ENCODE measurements at places on chromosomes 1 and 21. TPM values are rescaled to one million over a fixed set of nuclear protein-coding genes. Genes with fewer than 3 reads are reported as not detected.

DNA sequence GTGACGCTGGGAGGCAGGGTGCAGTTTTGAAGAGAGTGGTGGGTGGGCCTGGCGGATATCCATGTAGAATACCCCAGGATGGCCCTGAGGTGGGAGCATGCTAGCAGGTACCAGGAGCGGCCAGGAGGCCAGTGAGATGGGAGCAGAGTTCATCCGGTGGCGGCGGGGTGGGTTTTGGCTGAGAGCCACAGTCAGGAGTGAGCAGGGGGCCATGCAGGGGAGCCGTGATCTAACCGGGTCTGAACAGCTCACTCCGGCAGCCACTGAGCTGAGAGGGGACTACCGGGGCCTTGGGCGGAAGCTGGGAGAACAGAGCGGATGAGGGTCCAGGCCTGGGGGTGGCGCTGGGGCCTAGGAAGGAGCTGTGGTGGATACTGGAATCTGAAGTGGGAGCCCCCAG, 47.6 kb upstream of the LRP8 start:
- DNase-seq: no peak

GRCh38 chr1:15687446-15687845, 3.3 kb downstream of the PLEKHM2 start:
- DNase-seq: no peak

GRCh38 chr1:244187310-244187709, 136.2 kb downstream of the ZBTB18 start:
- no peak for DNase-seq

DNA sequence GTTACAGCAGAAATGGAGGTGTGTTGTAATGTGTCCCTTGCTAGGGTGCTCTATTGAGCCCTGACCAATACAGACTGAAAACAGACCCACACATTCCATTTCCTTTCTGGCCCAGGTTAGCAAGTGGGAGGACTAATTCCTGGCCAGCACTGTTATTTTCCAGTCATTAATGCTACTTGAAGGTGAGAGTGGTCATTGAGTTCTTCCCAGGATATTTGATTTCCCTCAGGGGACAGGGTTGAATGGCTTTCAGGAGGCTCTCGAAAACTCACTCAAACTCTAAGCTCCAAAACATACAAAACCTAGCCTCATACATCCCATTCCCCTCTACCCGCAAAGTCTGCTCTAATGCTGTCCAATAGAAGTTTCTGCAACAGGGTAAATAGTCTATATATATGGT, 6.2 kb downstream of the LRRC52 start:
- DNase-seq: no peak

GRCh38 chr1:8629241-8630091, 188.0 kb downstream of the RERE start:
- no peak for DNase-seq

DNA sequence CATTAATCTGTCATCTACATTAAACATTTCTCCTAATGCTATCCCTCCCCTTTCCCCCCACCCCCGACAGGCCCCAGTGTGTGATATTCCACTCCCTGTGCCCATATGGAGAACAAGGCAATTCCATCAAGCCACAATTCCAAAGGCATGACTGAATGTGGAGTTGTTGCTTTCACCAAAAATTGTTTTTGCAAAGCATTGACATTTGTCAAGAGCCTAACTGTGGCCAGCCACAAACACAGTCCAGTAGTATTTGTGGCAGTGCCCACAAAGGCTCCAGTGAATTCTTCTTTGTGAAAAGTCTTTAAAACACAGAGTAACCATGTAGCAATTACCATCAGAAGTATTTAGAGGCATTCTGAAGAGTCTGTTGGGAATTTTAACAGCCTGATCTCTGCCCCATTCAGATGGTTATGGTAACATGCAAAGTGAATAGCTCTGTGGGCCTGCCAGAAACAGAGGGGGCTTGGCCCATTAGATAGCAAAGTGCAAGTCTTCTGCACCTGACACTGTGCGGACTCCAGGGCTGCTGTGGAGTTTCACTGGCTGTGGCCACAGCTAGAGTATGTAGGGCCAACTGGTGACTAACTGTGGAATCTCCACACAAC, 11.6 kb upstream of the LRRC53 start:
- DNase-seq: no peak

DNA sequence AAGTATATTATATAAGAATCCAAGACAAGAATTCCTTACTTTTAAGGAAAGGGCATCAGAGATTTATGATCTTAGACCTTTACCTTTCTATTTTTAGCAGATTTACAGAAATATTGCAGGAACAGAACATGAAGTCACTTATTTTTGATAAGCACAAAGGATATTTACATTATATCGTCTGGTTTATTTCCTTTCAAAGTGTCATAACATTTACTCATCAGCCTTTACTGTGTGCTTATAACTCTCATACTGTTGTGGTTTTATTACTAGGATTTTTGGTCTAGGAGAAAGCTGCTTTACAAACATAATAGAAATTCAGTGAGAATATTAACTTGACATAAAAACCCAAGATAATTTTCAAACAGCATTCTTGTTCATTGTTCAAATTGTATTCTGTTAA, 47.6 kb downstream of the APP start:
- no peak for DNase-seq

DNA sequence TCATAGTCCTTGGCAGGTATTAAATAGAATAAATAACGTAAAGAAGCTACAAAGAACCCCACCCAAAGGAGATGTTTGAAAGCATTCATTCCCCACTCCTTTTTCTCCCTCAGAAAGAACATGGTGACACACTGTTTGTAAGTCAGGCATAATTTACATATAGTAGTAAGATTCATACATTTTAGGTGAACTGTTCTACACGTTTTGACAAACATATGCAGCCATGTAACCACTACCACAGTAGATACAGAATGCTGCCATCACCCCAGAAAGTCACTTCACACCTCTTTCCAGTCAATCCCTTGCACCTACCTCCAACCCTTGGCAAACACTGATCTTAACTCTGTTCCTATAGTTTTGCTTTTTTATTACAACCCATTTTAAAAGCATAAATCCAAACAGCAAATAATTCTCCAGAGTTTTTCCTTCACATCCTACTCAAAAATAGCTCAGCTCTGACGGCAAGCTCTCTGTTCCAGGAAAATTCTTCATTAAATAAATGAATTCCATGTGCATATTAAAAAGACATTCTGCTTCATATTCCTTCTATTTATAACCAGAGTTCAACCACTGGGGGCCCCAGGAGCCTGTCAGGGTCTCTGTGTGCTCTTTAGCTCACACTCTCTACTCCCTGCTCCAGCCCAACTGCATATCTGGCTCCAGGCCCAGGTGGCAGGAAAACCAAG, 258.8 kb downstream of the PLPP3 start:
- DNase-seq: no peak

DNA sequence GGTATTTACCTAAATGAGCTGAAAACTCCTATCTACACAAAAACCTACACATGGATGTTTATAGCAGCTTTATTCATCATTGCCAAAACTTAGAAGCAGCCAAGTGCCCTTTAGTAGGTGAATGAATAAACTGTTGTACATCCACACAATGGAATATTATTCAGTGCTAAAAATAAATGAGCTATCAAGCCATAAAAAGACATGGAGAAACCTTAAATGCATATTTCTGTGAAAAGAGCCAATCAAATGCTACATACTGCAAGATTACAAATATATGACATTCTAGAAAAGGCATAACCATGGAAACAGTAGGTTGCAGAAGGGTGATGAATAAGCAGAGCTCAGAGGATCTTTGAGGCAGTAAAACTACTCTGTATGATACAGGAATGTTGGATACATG, 23.3 kb downstream of the ABCB10 start:
- no peak for DNase-seq

GRCh38 chr1:193971595-193971994, 785.2 kb upstream of the B3GALT2 start:
- DNase-seq: no peak

- DNase-seq: no peak
Measured at GRCh38 chr1:183218971-183219615, 33.0 kb downstream of the LAMC2 start.

DNA sequence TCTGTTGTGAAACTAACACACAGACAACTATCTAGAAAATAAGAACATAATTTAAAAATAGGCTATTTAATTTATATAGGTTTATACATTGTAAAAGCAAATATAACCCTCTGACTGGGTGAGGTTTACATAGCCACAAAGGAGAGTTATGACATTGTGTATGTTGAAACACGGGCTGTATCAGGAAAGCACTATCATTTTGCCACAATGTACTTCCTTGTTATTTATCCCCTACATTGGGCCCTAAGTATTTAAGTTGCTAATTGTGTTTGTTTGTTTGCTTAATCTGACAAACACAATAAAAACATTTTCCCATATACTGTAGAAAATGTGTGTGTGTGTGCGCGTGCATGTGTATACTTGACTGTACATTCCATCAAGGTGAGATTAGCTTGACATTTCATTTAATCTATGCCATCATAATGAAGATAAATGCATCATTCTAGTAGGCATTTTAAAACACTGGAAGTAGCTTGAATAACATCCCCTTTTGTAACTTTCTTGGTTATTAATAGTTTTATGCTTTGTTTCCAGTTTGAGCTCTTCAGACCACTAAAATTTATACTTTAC, 72.1 kb downstream of the RGS13 start:
- DNase-seq: no peak

- no peak for DNase-seq
Measured at GRCh38 chr1:24909388-24909898, 20.6 kb downstream of the RUNX3 start.

GRCh38 chr1:236149003-236149595, 6.8 kb downstream of the GPR137B start:
- DNase-seq: no peak

GRCh38 chr1:151849871-151850270, 3.6 kb downstream of the THEM5 start:
- no peak for DNase-seq

GRCh38 chr1:216742625-216743024, 19.4 kb upstream of the ESRRG start:
- no peak for DNase-seq

- no peak for DNase-seq
Measured at GRCh38 chr1:205917466-205918238, 25.6 kb downstream of the SLC26A9 start.

- peak; percentile 14 for DNase-seq
Measured at GRCh38 chr1:111649648-111650047, 30.1 kb downstream of the RAP1A start.

- no peak for DNase-seq
Measured at GRCh38 chr1:11391327-11391726, 87.6 kb upstream of the DISP3 start.

DNA sequence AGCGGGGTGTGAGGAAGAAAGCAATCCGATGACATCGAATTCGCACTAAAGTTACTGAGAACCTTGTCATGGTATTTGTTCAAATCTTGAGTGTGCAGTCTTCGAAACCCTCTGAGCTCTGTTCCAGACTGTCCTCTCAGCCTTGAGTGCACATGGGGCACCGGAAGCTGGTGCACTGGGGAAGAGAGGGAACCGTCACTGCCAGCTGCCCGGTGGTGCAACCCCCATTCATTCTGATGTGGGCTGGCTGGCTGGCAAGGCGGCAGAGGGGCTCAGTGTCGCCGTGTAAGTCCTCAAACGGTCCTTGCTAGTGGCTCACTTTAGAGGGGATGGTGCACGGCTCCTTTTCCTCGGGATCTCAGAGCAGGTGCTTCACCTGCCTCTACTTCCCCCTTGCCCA, 137.4 kb downstream of the KIF26B start:
- DNase-seq: no peak

DNA sequence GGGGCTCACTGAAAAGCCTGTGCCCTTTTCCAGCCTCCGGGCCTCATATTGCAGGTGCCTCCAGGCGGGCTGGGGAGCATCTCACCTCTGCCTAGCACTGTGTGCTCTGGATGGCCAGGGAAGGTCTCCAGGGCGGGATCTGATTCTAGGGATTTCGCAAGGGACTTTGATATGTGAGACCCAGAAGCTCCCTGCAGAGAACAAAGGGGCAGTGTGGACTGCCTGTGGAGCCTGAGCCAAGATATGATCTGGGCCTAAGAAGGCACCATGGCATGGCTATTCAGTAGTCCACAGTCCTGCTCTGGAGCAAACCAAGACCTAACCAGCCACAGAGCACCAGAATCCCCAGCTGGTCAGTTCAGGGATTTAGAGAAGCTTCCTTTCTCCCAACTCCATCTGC, 157.2 kb downstream of the ST6GALNAC5 start:
- DNase-seq: no peak

DNA sequence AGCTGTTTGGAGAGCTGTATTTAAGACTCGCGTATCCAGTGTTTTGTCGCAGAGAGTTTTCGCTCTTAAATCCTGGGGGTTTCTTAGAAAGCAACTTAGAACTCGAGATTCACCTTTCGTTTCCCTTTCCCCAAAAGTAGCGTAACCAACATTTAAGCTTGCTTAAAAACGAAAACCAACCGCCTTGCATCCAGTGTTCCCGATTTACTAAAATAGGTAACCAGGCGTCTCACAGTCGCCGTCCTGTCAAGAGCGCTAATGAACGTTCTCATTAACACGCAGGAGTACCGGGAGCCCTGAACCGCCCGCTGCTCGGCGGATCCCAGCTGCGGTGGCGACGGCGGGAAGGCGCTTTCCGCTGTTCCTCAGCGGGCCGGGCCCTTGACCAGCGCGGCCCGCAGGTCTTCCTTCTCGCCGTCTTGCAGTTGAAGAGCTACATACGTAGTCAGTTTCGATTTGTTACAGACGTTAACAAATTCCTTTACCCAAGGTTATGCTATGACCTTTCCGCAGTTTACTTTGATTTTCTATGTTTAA, 1.9 kb downstream of the OLIG1 start:
- no peak for DNase-seq

DNA sequence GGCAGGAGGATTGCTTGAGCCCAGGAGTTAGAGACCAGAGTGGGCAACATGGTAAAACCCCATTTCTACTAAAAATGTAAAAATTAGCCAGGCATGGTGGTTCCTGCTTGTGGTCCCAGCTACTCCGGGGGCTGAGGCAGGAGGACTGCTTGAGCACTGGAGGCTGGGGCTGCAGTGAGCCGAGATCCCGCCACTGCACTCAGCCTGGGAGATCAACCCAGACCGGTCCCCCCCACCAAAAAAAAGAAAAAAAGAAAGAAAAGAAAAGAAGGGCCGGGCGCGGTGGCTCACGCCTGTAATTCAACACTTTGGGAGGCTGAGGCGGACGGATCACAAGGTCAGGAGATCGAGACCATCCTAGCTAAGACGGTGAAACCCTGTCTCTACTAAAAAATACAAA, 1.8 kb upstream of the GMEB1 start:
- no peak for DNase-seq

DNA sequence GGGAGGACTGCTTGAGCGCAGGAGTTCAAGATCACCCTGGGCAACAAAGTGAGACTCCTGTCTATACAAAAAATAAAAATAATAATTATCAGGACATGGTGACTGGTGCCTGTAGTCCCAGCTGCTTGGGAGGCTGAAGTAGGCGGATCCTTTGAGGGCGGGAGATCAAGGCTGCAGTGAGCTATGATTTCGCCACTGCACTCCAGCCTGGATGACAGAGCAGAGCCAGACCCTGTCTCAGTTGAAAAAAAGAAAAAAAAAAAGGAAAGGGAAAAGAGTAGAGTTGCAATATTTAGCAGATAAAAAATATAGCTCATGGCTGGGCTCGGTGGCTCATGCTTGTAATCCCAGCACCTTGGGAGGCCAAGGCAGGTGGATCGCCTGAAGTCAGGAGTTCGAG, 3.3 kb upstream of the S1PR1 start:
- DNase-seq: no peak

GRCh38 chr1:15188130-15188524, 34.6 kb downstream of the TMEM51 start:
- DNase-seq: no peak

RPRD2 gene
- 52.6 TPM for polyA plus RNA-seq

CYYR1 gene
- 53.3 TPM for polyA plus RNA-seq

HMGCL gene
- polyA plus RNA-seq: 68.8 TPM

RORC gene
- 1.1 TPM for polyA plus RNA-seq

MRPS14 gene
- polyA plus RNA-seq: 47.3 TPM

CRYAA gene
- polyA plus RNA-seq: not detected

FCRL4 gene
- not detected for polyA plus RNA-seq

KIAA1614 gene
- polyA plus RNA-seq: 11.3 TPM

S100A8 gene
- polyA plus RNA-seq: 4.5 TPM

IVL gene
- polyA plus RNA-seq: 0.55 TPM
